ENCODE measurements at places on chromosomes 1 and 21.

DNA sequence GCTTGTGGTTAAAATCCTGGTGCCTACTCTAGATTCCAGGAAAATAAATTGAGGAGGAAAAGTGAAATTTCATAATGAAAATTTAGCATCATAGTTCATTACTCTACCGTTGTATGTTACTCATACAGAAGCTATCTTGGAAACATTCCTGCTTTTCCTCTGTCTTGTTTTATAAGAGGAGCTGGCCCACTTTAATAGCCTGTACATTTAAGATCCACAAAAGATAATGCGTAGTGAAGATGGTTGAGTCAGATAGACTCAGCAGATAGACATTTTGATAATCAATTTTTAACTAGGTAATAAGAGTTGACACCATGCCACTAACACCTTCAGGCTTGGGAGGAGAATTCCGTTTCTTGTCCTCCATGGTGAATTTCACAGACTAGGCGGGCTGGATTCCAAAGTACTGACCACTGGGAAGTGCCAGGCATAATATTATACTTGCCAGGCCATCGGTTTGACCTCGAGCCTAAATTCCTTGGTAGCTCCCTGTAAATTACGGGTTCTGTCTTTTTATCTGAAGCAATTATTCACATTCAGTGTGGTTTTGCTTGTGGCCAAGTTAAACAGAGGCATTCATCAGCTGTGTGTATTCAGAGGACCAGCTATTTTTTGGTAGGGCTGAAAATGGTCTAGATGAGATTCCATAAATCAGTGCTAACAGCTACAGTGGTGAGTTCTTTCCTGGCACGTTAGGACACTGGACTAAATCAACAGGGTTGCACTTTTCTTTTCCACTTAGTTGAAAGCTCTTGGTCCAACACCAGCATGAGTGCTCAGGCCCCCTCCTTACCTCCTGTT, 111.9 kb upstream of the KAZN start:
- no peak for DNase-seq

DNA sequence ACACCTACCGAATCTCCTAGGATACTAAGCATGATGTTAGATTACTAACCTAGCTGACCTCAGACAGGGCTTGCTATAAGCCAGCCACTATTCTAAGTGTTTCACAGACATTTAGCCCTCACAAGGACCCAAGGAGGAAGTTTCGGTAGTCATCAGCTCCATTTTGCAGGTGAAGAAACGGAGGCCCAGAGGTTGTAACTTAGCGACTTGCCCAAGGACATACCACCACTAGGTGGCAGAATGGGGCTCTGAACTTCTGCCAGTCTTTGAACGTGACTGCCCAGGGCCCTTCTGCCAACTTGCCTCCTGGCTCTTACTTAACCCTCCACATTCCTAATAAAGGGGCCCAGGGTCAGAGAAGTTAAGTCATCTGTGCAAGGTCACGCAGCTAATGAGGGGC, 283.5 kb downstream of the C1orf94 start:
- no peak for DNase-seq

DNA sequence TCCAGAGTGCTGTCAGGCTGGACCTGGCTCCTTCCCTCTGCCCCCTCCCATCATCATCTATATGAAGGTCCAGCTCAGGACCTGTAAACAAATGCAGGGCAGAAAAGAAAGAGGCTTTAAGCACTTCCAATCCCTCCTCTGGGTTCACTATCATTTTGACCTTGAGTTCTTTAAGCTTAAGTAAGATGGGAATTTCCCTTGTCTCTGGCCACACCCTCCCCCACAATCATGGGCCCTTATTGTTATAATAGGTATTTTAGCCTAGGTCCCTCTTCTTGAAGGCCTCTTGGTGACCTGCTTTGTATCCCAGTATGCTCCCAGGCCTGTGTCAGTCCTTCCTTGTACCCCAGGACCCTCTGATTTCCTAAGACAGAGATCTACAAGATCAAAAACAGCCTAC, 45.1 kb upstream of the EPS15 start:
- no peak for DNase-seq

- no peak for DNase-seq
Measured at GRCh38 chr1:112304612-112305011, 91.4 kb upstream of the CTTNBP2NL start.

DNA sequence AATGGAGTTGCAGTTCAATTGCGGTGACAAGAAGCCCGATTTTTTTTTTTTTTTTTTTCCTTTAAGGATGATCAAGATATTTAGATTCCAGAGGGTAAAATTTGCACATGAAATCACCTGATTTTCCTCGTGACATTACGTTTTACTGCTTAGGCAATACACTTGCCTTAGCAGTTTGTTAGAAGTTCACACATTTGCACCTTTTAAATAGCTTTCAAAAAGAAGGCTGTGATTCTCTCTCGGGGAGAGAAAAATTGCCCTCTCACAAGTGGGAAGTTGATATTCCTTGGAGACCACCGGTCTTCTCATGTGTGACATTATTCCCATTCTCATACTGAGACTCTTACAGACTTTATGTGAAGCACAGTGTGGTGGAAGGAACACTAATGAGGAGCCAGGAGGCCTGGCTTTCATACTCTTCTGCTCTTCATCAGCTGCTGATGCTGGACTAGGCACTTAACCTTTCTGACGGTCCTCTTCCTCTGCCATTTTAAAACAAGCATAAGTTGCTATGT, 69.8 kb upstream of the HSPA13 start:
- no peak for DNase-seq

GRCh38 chr21:40587736-40588346, 259.1 kb downstream of the DSCAM start:
- no peak for DNase-seq

DNA sequence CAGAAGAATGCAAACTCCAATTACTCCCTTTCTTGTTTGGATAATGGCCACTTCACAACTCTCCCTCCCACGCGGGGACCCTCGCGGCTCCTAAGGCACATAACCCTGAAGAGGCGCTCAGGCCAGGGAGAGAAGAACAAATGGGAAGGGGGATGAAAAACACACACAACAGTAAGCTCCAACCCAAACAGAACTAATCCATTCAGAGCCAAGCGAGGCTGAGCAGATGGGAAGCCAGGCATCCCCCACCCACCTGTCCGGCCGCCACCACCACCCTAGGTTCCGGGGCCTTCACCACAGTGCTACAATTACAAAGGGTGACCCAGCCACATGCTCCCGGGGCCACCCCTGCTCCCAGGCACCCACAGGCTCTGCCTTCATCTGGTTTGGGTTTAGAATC, 101.5 kb downstream of the MRPL37 start:
- no peak for DNase-seq

- DNase-seq = no peak
Measured at GRCh38 chr1:185539277-185539943, 194.8 kb upstream of the HMCN1 start.

GRCh38 chr1:34378968-34379856, 202.5 kb downstream of the C1orf94 start:
- no peak for DNase-seq

- no peak for DNase-seq
Measured at GRCh38 chr1:199861020-199861795, 166.3 kb upstream of the NR5A2 start.

GRCh38 chr1:53148123-53148522, 5.7 kb upstream of the SLC1A7 start:
- DNase-seq = no peak

- DNase-seq = no peak
Measured at GRCh38 chr1:45394342-45394741, 54.1 kb upstream of the MUTYH start.

GRCh38 chr1:2255420-2256369, 27.6 kb downstream of the SKI start:
- DNase-seq = peak; percentile 56

- DNase-seq = no peak
Measured at GRCh38 chr1:111236379-111236778, 8.9 kb downstream of the CHI3L2 start.

- DNase-seq = peak; percentile 42
Measured at GRCh38 chr1:167059045-167059808, 30.9 kb downstream of the GPA33 start.

GRCh38 chr1:152107984-152108881, 7.0 kb downstream of the TCHH start:
- no peak for DNase-seq

- DNase-seq = no peak
Measured at GRCh38 chr1:54248966-54249365, 49.0 kb downstream of the MRPL37 start.

DNA sequence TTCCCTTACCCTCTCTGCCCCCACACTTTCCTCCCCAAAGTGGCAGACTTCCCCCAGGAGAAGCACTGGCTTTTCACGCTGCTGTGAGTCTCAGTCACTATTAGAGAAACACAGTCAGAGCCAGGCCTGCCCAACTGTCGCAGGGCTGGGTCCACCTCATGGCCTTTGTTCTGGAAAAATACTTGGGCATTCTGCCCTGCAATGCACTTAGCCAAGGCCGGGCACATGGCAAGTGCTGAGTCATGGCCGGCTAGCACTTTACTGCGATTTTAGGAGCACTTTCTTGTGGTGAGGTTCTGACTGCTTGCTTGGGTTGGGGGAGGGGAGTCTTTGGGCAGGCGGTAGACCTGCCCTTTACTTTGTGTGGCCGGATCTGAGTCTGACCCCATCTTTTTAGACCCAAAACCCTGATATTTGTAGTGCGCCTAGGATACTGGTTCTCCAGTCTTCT, 7.7 kb downstream of the EPHX1 start:
- no peak for DNase-seq

DNA sequence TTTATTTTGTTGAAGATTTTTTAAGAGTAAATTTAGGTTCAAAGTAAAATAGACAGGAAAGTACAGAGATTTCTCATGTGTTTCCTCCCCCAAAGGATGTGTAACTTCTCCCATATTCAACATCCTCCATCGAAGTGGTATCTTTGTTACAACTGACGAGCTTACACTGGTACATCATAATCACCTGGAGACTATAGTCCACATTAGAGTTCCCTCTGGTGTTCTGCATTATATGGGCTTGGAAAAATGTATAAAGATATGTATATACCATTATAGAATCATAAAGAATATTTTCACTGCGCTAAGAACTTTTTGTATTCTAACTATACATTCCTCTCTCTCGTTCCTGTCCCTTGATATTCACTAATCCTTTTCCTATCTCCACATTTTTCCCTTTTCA, 203.7 kb downstream of the AMY1C start:
- no peak for DNase-seq

DNA sequence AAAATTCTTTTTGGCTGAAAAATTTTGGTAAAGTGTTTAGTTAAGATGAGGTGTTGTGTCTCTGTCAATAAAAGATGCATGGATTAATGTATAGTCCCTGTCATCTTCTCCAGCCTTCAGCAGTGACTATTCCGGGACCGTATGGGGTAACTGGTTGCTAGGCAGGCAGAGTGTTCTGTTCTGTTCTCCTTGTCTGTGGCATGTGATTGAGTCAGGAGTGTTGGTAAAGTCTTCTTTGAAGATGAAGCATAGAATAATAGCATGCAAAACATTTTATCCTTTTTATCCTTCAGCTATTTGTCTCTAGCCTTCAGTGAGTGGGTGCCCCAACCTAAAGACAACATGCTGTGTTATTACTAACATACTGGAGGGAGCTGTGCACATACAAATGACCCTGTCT, 74.6 kb downstream of the RGL1 start:
- DNase-seq = no peak

- DNase-seq = no peak
Measured at GRCh38 chr1:207241164-207241934, 80.1 kb upstream of the CD55 start.

GRCh38 chr1:227540170-227541098, 22.9 kb upstream of the ZNF678 start:
- no peak for DNase-seq
